SK-N-MC (cell line): ENCODE measurements at places on chromosomes 6 and 20.

DNA sequence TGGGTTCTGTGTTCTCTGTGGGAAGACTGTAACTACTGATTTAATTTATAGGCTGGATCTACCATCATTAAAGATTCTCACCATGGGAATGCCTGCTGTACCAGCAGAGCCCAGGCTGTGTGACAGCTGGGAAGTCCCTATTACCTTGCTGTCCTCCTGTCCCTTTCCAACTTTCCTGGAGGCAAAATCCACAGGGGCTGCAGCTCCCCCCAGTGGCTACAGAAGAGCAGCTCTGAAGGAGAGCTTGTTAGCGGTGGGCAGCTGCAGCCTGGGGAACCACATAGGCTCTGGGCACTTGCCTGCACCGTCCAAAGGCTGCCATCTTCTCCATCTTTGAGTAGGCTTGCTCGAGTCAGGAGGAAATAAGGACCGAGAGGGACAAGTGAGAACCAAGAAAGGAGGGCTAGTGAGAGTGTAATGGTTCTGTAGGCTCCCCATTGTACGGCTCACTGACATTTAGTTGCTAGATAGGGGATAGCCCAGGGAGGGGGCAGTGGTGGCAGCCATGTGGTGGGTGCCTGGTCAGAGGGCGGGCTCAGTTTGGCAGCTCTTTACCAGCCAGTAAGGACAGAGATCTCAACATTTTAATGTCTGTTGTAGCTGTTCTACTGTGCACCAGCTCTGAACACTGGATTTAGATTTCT is 155.1 kb upstream of the MLIP start:
- no peak for DNase-seq

- DNase-seq: no peak
Observed at GRCh38 chr6:169415179-169415578, 161.5 kb upstream of the THBS2 start.

DNA sequence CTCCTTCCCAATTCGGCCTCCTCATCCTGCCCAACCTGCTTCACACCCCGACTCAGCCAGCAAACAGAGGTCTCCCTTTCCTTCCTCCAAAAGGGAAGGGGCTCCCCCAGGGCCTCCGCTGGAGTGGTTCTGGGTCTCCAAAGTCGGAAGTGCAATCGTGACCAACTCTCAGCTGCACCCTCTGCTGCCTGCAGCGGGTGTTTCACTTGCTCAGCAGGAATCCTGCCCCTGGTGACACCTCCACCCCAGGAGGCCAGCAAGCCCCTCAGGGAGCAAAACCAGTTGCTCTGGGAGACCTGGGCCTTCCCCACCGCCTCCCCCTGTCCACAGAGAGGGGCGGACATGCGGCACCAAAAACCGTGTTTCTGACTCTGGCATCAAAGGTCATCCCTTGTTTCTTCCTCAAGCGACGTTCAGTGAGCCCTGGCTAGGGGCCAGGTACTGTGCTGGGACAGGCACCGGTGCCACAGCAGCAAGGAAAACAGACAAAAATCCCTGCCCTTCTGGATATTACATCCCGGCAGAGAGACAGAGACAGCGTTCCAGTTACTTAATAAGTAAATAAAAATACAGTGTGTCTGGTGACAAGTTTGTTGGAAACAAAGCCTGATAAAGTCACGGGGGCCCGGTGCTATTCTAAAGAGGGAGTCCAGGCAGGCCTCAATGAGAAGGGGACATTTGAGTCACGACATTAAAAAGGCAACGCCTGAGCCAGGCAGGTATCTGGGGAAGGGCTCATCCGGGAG is 219.0 kb downstream of the BMP7 start:
- no peak for DNase-seq

DNA sequence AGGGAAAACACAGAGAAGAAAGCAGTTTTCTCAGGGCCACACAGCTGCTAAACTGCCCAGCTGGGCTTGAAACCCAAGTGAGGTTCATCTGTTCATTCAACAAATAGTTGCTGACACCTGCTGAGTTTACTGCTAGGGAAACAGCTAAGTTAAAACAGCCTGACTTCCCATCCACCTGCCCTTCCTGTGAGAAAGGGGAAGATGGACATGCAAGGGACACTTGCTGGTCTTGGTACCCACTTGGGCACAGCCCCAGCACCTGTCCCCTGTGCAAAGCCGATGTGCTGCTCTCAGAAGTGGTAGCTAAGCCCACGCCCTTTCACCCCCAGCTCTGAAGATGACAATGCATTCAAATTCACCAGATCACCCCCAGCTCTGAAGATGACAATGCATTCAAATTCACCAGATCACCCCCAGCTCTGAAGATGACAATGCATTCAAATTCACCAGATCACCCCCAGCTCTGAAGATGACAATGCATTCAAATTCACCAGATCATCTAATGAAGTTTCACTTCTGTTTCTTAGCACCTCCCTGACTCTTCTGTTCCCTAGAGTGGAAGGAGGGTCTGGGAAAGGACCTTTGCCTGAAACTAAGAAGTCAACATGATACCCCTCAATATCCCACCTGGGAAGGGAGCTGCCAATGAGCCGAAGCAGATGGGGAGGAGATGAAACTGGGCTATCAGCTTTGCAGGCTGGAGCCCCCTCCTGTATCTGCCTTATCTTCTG is 46.0 kb upstream of the TOP1 start:
- no peak for DNase-seq

DNA sequence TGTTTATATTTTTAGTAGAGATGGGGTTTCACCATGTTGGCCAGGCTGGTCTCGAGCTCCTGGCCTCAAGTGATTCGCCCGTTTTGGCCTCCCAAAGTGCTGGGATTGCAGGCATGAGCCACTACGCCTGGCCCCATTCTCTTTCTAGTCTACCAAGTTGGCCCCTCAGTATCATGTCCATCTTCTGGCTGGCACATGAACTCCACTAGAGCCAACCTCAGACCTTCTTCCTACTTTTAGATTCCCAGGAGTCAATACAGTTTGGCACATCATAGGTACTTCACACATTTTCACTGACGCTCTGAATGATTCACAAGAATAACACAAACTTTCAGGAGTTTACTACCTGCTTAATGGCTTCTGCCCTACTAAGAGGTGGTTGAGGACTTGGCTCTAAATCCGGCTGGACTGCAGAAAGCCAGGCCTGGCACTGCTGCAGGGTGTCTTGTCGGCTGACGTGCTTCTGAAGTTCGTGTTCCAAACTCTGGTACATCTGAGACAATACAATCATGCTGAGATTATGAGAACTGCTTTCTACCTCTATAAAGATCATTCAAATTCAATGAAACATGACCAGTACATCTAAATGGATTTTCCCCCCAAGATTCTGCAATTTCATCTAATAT is 293.3 kb downstream of the SYNE1 start:
- no peak for DNase-seq

DNA sequence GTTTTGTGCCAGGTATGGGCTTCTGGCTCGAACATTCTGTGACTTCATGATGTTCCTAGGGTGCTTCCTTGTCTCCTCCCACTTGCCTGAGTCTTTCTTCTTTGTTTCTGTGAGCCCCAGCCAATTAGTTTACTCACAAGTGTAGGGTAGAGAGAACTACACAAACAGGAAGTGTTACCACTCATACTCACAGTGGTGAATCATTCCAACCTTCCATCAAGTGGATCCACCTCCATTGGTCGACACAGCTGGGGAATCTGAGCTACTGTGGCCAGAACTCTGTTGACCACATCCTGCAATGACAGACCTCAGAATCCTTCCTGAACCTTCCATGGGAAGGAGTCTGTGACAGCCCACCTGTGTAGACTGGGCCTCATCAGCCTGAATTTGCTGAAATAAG is 76.8 kb downstream of the UNC5CL start:
- DNase-seq: no peak

DNA sequence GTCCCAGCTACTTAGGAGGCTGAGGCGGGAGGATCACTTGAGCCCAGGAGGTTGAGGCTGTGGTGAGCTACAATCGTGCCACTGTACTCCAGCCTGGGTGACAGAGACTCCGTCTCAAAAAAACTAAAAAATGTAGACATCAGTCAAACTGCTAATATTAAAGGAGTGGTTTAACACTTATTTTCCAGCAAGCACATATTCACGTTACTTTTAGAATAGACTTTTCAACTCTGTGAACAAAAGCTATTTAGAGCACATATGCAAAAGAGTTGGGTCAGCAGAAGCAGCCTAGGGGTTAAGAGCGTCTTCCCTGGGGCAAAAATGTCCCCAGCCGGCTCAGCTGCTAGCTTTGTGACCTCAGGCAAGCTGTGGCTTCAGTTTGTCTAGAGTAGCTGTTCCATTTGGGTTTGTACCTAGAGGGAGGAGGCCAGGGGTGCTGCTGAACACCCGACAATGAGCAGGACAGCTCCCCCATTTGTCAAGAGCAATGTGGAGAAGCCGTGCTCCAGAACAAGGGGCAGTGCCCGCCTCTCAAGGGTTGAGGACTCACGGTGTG is 62.5 kb upstream of the PTGIS start:
- no peak for DNase-seq

DNA sequence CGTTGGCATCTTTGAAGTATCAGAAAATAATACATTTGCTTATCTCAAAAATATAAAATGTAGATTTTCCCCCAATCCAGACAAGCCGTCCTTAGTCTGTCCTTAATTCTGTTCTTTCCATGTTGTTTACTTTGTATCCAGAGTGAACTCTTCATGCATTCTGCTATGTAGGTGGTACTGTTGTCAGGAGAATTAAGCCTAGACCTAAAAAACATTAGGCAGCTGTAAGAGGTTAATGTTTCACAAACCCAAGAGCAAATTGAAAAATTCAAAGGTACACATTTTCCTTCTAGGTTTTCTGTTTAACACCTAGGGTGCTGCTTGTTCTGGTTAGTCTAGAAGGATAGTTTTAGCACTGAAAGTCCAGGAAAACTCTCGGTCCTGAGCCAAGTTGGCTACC is 426.4 kb downstream of the QKI start:
- no peak for DNase-seq

DNA sequence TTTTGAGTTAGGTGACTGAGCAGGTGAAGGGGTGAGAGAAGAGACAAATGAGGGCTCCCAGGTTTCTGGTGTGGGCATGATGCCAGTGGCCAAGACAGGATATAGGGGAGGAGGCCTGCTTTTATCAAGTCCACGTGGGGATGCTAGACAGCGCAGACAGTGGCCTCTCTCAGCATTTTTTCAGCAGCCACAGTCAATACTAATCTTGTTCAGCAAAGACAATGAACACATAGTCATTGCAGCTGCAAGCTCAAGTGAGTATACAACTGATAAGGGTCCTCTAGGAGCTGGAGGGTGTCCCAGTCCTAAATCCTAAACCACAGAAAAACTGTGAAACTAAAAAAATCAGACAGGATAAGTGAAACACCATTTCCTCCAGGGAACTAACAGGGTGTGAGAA is 48.6 kb downstream of the UQCC1 start:
- no peak for DNase-seq

- no peak for DNase-seq
Observed at GRCh38 chr6:25456249-25457040, 177.3 kb downstream of the CARMIL1 start.

DNA sequence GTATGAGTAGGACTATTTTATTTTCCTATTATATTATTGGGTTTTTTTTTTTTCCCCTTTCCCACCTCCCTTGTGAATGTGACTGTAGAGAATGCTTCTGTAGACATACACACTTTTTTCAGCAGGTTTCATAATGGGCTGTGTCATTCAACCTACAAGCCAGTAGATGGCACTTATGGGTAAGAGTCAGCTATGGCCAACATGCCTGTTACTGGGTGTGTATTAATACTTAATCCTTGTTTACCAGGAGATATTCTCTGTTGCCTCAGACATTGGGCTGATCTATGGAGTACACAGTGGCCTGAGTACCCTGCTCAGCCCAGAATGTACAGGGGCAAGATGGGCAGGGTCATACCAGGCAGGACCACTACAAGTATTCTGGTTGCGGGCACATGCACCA is 382.5 kb downstream of the EPHA7 start:
- peak; percentile 18 for DNase-seq

- no peak for DNase-seq
Observed at GRCh38 chr6:135192256-135193174, 11.4 kb downstream of the MYB start.

DNA sequence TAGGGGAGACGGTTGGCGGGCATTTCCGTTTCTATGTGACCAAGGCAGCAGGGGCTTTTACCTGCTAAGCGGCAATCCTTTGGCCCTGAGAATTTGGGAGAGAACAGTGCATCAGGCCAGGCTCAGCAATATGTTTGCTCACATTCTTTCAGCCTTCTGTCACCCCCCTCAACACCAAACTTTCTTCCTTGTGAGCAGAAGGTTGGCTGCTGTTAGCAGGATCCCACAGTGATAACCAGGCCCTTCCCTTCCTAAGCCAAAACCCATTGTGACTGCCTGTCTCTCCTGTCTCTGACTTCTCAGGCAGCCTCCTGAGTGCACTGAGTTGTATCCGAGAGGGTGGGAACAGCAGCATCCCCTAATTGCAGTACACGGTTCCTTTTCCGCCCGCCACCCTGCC is 43.7 kb downstream of the STK35 start:
- no peak for DNase-seq

DNA sequence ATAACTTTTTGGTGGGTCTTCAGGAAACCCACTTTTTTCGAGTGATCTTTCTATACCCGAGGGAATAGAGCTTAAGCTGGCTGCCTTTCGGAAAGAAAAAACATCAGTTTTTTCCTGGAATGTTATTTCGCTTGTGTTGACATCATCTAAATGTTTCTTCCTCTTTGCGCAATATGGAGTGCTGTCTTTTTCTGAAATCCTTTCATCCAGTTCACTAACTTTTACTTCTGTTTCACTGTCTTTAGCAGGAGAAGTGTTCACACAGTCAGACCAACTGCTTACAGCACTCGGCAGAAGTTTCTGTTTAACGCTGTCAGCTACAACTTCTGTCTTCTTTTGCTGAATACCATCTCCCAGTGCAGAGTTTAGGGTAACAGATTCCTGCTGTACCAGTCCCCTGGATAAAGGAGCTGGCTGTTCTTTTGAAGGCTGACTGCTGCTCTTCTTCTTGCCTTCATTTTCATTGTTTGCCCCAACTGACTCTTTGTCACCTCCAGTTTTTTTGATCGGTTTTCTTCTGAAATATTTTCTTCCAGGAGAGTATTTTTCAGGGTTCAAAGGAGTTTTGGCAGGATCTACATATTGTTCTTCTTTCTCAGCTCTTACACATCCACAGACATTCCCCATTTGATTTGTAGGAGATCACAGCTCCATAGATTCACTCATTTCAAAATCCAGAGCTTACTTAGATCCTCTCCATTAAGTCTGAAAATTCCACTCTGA is 50.0 kb upstream of the DST start:
- DNase-seq: no peak

GRCh38 chr6:90162648-90163387 is 133.8 kb downstream of the BACH2 start:
- no peak for DNase-seq

GRCh38 chr20:37364013-37364926 is 18.3 kb downstream of the SRC start:
- DNase-seq: no peak

GRCh38 chr6:111768431-111768770 is 104.9 kb downstream of the FYN start:
- DNase-seq: no peak
